ENCODE measurements at places on chromosomes 6 and 20.
A peak's percentile ranks its signal among the peaks of the same experiment; 100 is the strongest.

DNA sequence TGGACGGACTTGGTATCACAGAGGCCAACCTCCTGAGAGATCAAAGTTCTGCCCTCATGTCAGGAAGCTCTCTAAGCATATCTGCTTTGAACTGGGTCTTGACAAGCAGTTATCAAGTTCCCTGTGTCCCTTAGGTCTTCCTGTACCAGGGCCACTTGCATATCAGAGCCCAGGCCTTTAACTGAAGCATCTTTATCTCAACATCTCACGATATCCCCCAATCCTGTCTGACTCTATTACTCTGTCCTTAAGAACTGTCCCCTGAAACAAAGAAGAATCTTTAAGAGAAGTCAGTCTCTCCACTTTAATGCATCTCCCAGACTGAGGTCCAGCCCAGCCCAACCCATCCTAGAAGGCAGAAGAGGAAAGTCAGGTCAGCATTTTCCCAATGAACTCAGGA is 8.2 kb downstream of the MAS1L start:
- DNase-seq, result no peak

DNA sequence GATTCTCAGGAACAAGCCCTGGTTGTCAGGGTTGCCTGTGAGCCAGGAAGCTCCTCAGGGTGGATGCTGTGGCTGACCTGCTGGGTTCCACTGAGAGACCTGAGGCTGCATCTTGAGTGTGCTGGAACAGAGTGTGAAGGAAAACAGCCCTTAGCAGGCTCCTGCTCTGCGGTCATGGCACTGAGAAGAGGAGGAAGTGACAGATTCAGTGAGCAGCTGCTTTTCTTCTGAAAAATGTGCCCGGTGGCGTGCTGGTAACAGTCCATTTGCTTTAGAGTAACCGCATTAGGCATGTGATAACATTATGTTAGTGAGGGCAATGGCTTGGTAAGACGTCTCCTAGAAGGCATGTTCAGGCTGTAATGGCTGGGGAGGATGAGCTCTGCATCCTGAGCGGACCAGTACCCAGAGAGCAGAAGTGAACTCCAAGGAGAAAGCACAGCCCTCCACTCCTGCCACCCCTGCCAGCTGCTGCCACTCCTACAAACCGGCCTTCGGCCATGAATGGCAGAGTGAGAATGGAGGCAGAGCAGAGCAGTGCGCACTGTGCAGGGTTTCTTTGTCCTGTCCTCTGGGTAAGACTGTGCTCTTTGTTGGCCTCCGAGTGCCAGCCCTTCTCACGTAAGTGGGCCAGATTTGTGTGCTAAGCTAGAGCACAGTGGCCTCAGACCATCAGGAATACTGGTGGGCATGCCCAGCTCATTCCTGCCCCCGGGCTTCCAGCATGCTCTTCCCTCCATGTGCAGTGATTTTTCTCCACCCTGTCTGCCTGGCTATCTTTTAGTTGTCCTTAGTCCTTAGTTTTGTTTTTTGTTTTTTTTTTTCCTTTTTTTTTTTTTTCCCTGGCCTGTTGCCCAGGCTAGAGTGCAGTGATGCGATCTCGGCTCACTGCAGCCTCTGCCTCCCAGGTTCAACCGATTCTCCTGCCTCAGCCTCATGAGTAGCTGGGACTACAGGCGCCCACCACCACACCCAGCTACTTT is 98.1 kb upstream of the VSTM2L start:
- no peak for DNase-seq

GRCh38 chr6:56803594-56803993 is 151.3 kb upstream of the BEND6 start:
- peak; percentile 93 for DNase-seq

- no peak for DNase-seq
Measured at GRCh38 chr6:140069576-140069975, 695.1 kb upstream of the CITED2 start.

DNA sequence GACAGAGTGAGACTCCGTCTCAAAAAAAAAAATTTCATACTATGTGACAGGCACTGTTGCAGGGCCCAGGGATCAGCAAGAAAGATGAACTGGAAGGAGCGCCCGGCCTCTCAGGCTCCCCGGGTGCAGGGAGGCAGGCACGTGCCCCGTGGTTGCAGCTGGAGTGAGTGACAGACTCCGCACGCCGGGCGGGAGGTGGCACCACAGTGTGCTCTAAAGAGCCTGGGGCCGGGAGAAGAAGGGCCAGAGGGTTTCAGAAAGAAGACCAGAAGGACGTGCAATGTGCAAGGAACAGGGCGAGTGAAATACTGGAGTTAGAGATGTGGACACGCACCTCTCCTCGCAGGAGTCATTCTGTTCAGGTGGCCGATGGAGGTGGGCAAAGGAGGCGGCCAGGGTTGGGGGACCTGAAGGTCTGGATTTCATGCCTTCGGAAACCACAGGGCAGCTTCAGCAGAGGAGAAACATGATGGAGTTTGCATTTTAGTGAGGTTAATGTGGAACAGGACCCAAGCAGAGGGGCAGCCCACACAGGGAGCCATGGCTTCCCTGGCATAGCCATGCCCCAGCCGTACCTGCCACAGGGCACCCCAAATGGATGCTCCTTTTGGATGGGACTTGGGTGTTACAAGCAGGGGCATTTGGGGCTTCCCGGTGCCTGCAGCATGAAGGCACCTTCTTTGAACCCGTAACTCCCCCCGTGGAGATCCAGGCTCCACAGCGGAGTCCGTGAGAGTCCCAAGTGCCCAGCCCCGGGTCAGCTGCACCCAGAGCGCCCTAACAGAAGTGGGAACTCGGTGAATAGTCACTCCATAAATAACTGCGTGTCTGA is 226.2 kb downstream of the ERMARD start:
- DNase-seq, result no peak

DNA sequence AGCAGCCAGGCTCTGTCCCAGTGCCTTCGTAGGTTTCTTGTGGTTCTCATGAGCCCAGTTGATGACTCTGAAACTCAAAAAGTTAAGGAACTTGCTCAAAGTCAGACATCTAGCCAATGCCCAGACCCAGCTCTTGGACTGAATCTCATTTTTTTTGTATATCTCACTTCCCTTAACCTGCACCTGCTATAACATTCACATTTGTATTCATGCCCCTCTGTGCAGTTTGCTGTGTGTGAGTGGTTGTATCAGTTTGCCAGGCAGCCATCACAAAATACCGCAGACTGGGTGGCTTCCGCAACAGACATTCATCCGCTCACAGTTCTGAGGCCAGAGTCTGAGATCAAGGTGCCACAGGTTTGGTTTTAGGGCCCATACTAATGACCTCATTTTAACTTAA is 49.9 kb downstream of the IPCEF1 start:
- DNase-seq, result no peak

GRCh38 chr6:15922510-15923250 is 206.2 kb upstream of the MYLIP start:
- DNase-seq, result peak; percentile 3

GRCh38 chr20:24636626-24637025 is 167.2 kb downstream of the SYNDIG1 start:
- DNase-seq, result no peak

DNA sequence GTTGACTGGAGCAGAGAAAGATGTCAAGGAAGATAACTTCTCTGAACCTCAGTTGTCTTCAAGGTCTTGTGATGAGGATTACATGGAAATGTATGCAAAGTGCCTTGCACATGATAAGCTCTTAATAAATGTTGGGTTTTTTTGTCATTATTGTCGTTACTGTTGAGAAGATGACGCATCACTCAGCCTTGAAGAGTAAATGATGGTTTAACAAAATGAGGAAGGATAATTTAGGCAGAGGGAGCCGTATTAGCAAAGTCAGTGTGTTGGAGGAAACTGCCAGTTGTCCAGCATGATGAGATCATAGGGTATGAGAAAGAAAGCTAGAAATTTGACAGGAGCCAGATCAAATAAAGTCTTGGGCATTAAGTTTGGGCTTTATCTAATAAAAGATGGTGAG is 8.8 kb upstream of the SUPT3H start:
- no peak for DNase-seq

DNA sequence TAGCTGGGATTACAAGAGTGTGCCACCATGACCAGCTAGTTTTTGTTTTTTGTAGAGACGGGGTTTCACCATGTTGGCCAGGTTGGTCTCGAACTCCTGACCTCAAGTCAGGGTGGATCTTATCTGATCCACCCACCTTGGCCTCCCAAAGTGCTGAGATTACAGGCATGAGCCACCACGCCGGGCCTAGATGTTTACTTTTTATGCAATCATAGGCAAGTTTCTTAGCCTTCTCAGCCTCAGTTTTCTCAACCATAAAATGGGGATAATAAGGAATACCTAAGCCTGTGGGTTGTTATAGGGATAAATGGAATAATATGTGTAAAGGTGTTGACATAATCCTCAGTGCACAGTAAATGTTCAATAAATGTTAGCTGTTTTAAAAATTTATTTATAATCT is 9.8 kb downstream of the SPATS1 start:
- DNase-seq, result no peak

- DNase-seq, result no peak
Measured at GRCh38 chr20:35766843-35767242, 5.0 kb upstream of the PHF20 start.

GRCh38 chr6:52670502-52671409 is at the start of gene TMEM14A:
TSS of gene TMEM14A (plus strand) at chr6:52671113. CDS start at chr6:52677103, 5,990 bp downstream.
- DNase-seq, result peak; percentile 89

DNA sequence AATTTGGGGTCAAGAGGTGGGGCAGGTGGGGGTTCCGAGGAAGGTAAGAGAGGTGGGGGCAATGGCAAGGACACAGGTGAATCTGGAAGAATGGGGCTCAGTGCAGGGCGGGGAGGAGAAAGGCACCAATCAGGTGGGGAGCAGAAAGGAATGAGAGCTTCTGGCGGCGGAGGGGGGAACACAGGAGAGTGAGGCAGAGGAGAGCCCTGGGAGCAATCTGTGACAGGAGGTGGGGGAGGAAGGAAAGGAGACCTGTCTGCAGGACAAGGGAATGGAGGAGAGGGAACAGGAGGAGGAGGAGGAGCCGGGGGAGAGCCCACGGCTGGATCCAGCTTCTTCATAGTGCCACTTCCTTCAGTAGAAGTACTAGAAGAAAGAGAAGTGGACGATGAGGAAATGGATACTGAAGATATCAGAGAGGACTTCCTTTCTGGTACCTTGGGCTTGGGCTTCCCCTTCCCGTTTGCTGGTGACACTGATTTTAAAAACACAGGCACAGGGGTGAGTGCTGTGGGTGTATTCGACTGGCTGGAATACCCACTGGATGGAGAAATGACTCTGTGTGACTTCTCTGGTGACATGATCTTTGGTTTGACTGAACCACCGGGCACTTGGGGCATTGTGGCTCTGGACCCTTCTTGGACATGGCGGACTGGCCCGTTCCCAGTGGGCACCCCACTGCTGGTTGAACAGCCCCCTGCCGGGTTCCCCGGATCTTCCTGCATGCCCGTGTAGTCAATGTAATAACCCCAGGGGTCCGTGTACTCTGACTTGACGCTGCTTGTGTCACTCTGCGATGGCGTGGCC is 27.4 kb downstream of the HEBP2 start:
- DNase-seq, result no peak

- DNase-seq, result no peak
Measured at GRCh38 chr6:3337521-3338350, 79.0 kb downstream of the PSMG4 start.

DNA sequence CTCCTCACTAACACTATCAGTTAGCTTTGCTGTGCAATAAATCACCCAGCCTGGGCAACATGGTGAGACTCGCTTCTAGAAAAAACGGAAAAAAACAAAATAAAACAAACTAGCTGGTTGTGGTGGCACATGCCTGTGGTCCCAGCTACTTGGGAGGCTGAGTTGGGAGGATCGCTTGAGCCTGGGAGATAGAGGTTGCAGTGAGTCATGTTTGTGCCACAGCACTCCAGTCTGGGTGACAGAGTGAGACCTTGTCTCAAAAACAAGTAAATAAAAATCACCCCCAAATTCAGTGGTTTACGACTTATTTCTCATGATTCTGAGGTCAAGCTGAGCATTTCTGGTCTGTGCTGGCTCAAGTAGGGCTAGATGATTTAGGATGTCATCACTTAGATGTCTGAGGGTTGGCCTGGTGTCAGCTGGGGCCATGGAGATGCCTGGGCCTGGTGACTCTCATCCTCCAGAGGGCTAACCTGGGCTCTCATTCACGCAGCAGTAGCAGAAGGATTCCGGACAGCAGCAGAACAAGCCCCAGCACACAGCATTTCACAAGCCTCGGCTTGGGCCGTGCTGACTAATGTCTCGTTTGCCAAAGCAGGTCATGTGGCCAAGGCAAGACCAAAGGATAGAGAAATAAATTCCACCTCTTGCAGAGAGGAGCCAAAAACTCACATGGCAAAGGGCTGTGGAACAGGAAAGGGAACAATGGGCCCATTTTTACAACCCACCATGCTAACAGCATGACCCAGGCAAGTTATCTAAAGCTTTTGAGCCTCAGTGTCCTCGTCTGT is 32.5 kb downstream of the MGME1 start:
- peak; percentile 79 for DNase-seq

GRCh38 chr20:44908987-44909871 is 631 bp upstream of the PABPC1L start:
- no peak for DNase-seq

DNA sequence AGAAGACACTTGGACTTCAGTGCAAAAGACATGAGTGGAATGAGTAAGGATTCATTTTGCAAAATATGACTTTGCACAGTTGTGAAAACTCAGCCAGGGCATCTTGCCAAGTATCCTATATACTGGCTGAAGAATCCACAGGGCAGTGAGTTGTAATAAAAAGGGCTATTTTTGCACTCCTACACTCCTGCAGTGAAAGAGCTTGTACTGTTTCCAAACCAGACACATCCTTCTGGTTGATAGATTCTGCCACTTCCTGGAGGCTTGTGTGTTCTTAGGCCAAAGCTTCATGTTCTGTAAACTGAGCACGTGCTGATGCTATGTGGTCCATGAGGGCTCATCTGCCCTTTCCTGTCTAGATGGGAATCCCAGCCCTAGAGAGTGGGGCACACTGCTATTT is 34.9 kb downstream of the GMPR start:
- DNase-seq, result peak; percentile 6

DNA sequence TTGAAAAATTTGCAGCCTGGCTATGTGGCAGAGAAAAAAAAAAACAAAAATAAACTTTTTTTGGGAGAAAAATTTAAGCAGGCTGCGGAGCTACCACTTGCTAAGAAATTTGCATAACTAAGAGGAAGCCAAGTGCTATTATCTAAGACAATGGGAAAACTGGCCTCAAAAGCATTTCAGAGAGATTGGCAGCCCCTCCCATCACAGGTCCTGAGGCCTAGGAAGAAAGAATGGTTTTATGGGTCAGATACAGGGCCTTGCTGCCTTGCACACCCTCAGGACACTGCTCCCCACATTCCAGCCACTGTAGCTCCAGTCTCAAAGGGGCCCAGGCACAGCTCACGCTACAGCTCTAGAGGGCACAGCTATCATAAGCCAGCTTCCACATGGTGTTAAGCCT is 777.9 kb downstream of the TENT5A start:
- DNase-seq, result no peak

Measured in LHCN-M2 (cell line).